Upper lobe of right lung (tissue), 1 donor: ENCODE measurements at places on chromosomes 16 and 17. TPM values are rescaled to one million over a fixed set of nuclear protein-coding genes. Genes with fewer than 3 reads are reported as not detected.

Gene SLC16A5
- total RNA-seq = 40.5 TPM

Gene TMEM97
- total RNA-seq = 64.4 TPM

Gene IL34
- total RNA-seq = 3.3 TPM

Gene SLC13A5
- not detected for total RNA-seq

Gene RNF222
- total RNA-seq = not detected

Gene MRPS7
- 34.7 TPM for total RNA-seq

Gene KCTD11
- 8.9 TPM for total RNA-seq

Gene TBC1D3I
- 0.72 TPM for total RNA-seq

Gene KRTAP4-1
- total RNA-seq = not detected

Gene TMEM114
- total RNA-seq = not detected

Gene TCAP
- 5.3 TPM for total RNA-seq

Gene STX1B
- total RNA-seq = 0.58 TPM

Gene KRT23
- 1.1 TPM for total RNA-seq

Gene FAM20A
- 43.3 TPM for total RNA-seq

Gene PSMC5
- total RNA-seq = 105 TPM

Gene HOXB2
- 11.0 TPM for total RNA-seq
